ENCODE measurements at places on chromosomes 7 and 10.

DNA sequence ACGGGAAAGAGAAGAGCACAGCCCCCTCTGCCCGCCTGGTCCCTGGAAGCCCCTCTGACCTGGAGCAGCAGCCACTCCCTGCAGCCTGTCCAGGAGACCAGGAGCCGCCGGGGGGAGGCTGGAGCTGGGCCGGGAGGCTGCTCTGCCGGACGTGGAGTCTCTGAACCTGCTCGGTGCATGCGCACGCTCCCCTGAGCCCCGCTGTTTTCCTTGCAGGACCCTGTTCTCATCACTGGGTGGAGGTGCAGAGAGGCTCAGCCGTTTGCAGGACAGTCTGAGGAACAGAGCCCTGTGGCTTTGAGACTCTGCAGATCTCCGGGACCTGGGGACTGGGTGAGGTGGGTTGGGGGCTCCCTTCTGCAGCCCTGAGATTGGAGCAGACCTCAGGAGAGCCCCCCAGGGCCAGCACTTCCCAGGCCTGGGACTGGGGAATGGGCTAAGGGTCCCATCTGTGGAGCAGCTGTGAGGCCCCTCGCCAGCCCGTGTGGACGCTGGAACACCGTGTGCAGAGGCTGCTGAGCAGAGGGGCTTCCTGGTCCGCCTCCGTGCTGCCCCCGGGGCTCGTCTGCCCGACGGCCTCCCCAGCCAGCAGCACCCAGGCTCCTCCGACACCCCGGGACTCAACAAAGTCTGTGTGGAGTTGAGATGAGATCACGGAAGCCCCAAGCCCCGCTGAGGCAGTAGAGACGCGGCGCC lies 48.5 kb upstream of the ADGRA1 start:
- no peak for DNase-seq

DNA sequence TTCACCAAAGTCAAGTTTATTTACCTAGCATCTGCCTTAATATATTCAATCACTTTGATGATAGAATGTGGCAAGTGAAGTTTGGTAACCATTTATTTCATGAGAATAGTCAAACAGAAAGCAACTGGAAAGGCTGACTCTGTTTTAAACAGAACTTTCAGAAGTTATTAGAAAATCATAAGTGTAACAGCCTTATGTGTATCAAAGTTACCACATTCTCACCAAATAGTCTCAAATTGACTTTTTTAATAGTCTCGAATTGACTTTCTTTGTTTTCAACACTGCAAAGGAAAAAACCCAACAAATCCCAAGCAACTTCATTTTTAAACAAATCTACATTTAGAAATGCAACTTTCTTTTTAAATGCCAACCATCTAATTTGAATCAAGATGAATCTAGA lies 29.5 kb downstream of the NAMPT start:
- no peak for DNase-seq

GRCh38 chr10:129580010-129580409 lies 113.0 kb downstream of the MGMT start:
- no peak for DNase-seq

GRCh38 chr10:82888809-82889455 lies 1013.9 kb downstream of the NRG3 start:
- DNase-seq: no peak

- no peak for DNase-seq
These were observed 268.6 kb downstream of the HGF start for GRCh38 chr7:81501220-81501619.

DNA sequence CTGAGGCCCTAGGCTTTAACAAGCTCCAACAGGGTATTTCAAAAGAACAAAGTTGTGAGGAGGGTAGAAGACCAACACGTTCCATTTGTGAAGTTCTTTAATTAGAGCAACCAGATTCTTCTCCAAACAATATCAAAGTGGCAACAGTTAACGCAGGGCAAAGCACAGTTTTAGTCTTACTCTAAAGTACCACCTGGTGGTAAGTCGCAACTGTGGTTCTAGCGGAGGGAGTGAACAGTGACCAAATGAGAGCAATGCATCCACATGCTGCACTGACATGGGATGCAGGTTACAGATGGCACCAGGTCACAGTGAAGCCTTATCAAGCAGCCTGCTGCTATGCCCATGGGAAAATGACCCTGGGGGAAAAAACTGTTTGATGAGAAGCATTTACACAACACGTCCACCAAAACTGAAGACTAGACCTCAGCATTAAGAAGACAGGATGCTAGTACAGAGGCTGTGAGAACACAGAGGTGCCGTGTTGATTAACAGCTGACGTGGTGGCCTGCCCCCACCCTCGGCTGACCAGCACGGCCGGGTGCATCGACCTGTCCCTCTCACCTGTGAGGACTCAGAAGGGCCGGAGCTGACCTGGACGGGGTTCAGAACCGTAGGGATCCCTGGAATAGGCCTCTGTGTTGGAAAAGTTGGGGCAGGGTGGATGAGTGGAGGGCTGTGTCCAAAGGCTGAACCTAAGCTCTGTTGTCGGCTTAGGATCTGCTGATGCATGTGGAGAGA lies 211.2 kb downstream of the GLI3 start:
- DNase-seq: no peak

DNA sequence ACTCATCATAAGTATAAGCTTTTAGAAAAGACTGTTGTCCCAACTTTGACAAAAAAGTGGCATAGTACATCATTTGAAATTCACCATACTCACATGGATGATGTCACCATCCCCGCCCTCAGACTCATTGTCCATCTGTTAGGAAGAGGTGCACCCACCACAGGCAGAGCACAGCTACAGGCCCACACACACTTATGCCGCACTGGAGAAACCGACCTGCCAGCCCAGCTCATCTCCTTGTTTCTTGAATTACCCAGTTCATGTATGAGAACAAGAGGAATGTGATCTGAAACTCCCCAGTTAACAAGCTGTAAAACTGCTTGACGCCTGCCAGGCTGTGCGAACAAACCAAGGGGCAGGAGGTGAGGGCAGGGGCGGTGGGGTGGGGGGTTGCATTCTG lies 312.0 kb downstream of the DPP6 start:
- no peak for DNase-seq

DNA sequence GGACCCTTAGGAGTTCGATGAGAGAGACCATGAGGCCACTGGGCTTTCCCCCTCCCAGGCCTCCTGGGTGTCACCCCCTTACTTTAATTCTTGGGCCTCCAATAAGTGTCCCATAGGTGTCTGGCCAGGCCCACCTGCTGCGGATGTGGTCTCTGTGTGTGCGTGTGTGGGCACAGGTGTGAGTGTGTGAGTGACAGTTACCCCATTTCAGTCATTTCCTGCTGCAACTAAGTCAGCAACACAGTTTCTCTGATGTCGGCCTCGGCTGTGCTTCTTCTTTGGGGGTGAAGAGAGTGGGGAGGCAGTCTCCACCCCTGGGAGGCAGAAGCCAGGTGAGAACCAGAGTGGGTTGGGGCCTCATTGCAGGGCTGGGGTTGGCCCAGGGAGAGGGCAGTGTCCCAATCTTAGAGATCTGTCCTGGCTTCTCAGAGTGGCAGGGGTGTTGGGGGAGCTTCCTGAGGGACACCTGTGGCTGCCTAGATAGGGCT lies 1.5 kb downstream of the PVRIG start:
- no peak for DNase-seq

DNA sequence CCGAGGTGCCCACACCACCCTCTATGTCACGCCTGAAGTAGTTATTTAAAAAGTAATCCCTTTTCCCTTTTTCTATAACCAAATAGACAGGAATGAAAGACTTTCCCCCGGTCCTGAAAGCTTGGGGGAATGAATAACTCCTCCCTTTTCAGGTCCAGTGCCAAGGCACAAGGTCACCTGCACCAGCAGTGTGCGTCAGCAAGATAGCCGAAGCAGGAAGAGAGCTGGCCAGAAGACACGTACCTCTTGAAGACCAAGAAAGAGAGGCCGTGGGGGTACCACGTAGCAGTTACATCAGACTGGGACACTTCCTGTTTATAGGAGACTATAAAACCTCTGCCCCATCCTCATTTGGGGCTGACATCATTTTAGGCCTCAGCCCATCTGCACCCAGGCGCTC lies 10.7 kb upstream of the AKR1B1 start:
- DNase-seq: no peak

GRCh38 chr7:155829796-155830470 lies 17.7 kb upstream of the SHH start:
- no peak for DNase-seq

GRCh38 chr7:5582532-5582935 lies 158.9 kb upstream of the TNRC18 start:
- DNase-seq: no peak

DNA sequence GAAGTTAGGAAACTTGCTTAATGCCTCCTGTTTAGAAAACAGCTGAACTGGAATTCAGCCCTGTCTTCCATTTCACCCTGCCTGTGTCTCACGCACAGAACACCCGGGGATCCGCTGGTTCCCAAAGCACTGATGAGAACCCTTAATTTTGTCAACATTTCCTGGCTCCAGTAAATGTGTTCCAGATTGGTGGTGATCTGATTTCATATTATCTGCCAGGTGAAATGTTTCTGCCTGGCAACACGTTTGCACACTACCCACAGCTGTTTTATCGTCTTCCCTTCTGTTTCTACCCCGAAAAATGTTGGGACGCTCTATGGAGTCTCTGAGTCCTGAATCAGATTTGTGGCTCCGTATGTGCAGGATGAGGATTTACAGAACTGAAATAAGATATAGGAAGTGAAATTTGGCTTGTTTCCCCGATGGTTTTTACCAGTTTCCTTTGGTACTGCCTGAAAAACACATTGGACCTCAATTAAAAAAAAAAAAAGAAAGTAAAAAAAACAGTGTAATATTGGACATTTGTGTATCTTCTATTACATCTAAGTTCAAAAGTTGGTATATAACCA lies 29.0 kb downstream of the MRC1 start:
- no peak for DNase-seq

GRCh38 chr7:134804351-134804750 lies 24.9 kb downstream of the CALD1 start:
- no peak for DNase-seq

DNA sequence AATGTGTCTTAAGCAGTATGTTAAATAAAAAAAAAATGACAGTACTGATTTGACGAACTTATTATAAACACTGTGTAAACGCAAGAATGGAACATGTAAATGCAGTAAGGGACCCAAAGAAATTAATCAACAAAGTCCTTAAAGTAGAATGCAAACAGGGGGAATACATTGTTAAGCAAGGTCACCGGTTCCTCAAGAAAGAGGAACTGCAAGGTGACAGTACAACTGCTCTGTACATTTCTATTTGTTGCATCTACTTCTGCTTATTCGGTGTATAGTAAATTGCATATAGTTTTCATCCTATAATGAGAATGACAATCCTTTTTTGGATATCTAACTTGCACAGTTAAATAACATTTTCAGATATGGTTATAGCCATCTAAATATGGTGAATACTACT lies 387.0 kb upstream of the SEMA3D start:
- DNase-seq: no peak

GRCh38 chr10:85598646-85599045 lies 767.9 kb downstream of the GRID1 start:
- no peak for DNase-seq

DNA sequence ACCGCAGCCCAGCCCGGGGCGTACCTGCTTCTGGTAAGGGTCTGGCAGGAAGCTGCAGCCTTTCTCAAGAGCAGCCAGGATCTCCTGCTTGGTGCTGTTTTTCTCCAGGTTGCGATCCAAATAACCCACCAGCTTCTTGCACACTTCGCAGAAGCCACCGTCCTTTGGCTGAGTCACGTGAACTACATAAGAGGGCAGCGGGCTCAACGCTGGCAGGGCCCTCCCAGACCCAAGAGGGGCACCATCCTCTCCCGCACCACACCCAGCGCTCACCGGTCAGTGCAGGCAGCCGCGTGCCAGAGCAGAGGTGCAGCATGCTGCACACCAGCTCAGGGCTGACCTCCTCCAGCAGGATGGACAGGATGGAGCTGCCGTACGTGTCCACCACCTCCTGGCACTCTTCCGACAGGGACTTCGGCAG lies 31.6 kb downstream of the PSAP start:
- no peak for DNase-seq

DNA sequence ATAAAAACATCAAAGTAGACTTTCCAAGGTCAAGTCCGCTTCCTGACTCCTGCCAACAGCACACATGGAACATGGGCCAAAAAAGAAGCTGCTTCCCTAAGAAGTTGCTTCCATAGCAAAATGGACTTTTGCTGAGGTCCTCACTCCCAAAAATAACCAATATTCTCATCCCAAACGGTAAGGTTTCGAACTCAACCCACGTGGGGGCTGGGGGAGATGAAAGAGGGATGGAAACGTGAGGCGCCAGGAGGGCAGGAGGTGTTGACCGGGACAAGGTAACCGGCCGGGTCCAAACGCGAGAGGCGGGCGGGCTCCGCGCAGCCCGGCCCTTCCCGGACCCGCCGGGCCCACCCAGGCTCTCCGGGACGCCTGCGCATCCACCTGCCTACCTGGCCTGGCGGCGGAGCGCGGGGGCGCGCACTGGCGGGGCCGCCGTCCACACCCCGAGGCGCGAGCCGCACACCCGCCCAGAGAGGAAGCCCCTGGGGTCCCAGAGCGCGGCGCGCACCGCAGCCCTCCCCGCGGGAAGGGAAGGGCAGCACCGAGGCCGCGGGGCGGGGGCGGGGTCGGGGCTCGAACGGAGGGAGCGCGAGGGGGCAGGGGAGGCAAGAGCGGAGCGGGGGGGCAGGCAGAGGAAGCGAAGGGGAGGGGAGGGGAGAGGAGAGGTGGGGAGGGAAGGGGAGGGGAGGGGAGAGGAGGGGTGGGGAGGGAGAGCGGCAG lies 742 bp downstream of the LMBR1 start:
- no peak for DNase-seq

- no peak for DNase-seq
These were observed 434.9 kb upstream of the KLF6 start for GRCh38 chr10:4219901-4220300.

- no peak for DNase-seq
These were observed 7.8 kb downstream of the UBE2D4 start for GRCh38 chr7:43933902-43934560.

- no peak for DNase-seq
These were observed 38.5 kb downstream of the UNC5B start for GRCh38 chr10:71250842-71251241.

GRCh38 chr10:45581582-45582385 lies 90.8 kb downstream of the ZFAND4 start:
- DNase-seq: no peak

- no peak for DNase-seq
These were observed 15.9 kb upstream of the FAS start for GRCh38 chr10:88974446-88975376.

GRCh38 chr10:79264942-79265341 lies 82.3 kb upstream of the PPIF start:
- no peak for DNase-seq

DNA sequence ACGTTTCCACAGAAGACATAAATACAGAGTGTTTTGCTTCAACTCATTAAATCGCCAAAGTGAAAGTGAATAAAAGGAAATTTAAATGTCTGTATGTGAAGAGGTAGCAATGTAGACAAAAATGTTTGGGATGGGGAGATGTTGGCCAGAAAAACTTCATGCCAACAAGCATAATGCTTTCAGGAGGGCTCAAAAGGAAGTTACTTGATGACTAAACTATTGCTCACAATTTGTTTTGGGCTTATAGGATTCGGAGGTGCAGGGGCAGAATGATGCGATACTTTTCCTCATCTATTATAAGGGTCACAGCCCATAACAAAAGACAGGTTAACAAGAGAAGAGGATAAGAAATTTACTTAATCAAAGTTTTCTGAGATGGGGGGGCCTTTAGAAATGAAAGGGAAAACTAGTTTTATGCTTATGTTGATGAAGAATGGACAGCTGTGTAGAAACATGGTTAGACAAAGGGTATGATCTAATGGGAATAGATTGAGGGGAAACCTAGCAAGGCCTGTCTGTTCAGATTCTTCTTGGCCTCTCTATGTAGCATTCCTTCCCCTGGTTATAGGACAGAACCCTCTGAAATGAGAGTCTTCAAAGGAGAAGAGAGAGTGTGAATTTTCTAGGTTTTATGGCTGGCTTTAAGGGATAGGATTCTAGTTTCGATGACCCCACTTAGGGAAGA lies 898.6 kb downstream of the LRMDA start:
- no peak for DNase-seq
